ENCODE measurements at places on chromosomes 2 and 18.

DNA sequence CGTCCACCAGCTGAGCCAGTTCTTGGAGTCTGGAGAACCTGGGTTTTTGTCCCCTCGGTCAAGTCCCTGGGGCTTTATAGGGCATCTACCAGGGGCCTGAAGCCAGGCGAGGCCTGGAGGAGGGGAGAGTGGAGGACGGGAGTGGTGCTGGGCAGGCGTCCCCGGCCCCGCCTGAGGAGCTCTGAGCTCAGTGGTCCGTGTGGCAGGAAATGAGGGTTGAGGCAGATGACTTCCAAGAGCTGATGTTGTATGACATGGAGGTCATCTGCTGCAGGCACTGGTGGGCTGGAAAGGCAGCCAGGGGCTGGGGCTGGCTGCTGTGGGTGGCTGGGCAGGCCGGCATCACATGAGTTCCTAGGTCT, 118.5 kb upstream of the HS6ST1 start:
- DNase-seq = no peak

DNA sequence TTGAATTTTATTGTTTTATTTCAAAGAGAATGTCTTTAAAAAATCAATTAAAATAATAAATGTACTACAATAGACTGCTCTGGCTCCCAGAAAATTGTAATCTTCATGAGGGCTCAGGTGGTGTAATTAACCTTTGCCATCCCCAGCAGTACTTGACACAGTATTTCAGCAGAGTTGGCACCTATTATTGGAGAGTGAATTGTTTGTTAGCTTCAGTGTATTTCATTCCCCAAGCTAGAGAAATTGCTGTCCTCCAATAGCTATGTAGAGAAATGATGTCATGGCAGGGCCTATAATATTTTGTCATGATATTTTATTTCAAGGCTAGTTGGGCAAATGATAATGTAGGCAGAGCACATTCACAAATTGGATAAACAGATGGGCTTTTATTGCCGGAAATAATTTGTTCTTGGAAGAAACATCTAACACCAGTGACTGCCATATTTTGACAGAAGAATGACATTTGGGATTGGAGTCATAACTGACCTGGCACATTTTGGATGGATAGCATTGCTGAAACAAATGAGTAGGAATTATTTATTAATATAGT, 712.0 kb upstream of the NXPH2 start:
- no peak for DNase-seq

DNA sequence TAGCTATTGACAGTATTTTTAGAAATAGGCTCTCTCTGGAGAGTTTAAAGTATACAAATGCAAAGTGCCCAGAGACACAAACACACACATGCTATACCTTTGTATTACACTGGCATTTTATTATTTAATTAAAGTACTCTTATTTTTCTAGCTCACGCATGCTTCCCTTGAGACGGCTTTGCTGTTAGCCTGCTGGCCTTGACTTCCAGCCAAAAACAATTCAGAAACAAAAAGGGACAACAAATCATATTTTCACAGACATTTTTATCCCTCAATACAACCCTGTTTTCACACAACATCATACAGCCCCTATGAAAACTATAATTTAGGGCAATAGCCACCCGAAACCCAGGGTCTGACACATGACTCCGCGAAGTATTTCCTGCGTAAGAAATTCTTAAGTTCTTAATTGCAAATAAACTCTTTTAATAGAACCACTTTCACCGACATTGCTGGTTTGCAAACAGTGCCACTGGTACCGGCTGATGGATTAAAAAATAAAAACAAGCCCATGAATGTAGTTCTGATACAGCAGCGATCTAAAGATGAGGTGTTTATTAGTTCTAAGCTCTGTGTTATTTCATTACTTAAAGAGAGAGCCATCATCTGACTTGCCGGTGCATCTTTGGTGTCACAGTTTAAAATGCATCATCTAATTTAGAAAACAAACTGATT, 185.1 kb downstream of the TCF4 start:
- DNase-seq = no peak

- no peak for DNase-seq
These were observed 80.3 kb downstream of the CD28 start for GRCh38 chr2:203786549-203787351.

- DNase-seq = no peak
These were observed 13.6 kb downstream of the TLK1 start for GRCh38 chr2:171147081-171147480.

DNA sequence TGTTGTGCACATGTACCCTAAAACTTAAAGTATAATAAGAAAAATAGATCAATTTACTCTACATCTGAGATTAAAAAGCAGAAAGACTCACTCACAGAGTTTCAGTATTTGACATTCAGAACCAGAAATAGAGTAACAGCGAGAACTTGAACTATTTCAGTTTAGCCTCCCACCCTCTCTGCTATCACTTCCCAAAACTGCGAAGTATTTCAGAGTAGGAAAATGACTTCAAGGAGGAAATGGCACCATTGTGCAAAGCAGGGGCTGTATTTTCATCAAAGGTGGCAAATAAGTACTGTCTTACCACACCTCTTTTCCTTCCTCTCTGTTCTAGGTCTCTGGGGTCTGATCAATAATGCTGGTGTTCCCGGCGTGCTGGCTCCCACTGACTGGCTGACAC, 13.6 kb downstream of the DHRS9 start:
- no peak for DNase-seq

All from left renal cortex interstitium (tissue), 4 donors.